Midbrain (tissue), 1 donor: ENCODE measurements at places on chromosomes 5 and 9.
A peak's percentile ranks its signal among the peaks of the same experiment; 100 is the strongest.

DNA sequence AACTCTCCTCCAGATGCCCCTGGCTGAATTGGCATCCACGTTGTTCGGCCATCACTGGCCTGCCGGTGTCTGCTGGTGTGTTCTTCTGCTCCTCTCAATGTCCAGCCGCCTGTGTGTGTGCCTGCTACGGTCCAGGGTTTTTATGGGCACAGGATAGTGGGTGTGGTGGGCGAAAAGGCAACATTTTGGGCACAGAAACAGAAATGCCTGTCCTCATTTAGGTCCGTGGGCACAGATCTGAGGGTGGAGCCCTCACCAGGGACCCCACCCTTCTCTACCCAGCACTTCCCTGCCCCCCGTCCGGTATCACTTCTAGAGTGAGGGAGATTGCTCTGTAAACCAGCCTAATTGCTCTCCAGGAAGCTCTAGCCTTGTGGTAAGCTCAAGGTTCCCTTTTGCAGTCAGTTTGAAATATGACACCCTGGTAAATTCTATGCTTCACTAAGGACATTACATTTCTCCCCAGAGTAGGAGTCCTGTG lies 410.1 kb downstream of the MAT2B start:
- no peak for DNase-seq

DNA sequence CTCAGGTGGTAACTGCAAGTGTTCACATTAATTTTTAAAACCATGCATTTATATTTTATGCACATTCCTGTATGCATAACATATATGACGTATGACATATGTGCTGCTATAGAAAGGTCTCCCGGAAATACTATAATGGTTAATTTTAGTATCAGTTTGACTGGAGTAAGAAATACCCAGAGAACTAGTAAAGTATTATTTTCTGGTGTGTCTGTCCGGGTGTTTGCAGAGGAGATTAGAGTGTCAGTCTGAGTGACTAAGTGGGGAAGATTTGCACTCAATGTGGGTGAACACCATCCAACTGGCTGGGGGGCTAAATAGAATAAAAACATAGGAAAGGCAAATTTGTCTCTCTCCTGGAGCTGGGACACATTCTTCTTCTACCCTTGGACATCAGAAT lies 26.9 kb downstream of the UIMC1 start:
- no peak for DNase-seq

DNA sequence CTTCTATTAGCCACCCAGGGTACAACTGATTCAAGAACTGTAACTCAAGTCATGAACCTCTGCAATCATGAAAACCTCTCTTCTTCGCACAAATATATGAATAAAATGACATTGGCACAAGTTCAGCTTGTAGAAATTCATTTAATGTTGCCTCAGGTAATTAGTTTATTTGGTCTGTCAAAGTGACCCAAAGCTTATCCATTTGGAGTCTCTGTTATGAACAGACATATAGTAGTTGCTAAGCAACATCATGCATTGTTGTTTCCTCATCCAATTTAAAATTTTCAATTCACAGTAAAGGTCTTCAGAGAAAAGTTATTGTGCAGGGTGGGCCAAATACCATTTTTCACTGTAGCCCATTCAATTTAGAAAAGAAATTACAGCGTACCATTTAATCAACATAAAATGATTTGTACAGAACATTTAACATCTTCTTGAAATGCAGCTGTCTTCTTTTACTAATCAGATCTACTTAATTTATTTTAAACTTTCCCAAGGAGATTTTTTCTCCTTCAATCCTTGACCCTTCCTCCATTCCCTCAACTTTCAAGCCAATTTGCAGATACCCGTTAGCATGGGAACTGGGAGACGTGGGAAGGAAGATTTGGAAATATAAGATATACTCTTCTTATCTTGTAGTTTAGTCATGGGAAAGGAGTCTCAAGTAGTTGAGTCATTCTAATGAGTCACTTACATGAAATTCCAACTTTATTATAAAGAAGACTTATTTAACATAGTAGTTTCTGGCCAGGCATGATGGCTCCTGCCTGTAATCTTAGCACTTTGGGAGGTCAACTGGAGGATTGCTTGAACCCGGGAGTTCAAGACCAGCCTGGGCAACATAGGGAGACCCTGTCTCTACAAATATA lies 231.3 kb downstream of the ATPSCKMT start:
- no peak for DNase-seq

DNA sequence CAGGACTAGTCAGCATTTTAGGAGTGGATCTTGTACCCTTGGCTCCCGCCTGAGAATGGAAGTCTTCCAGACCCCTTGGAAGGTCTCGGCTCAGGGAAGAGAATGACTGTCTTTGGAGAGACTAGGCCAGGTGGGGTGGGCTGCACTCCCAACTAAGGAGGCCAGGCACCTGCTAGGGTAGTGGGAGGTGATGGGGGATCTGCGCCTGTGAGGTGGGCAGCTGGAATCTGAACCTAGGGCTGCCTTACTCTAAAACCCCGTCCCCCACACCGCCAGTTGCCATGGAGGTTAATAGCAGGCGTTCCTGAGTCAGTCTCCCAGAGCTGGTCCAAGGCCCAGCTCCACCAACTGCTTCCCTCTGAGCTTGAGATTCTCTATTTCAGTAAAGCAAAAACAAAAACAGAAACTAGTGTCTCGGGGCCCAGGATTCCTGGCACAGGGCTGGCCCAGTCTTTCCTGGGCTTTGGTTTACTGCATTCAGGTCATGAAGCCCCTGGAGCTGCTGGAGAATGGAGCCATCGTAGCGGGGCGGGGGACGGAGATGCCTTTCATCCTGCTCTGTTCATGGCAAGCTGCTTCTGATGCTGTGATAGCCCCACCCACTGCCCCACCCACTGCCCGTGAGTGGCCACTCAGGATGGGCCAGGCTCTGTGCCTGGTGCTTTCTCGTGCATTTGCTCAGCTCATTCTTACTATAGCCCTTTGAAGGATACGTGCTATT lies 57.5 kb downstream of the DAB2IP start:
- peak; percentile 25 for DNase-seq

DNA sequence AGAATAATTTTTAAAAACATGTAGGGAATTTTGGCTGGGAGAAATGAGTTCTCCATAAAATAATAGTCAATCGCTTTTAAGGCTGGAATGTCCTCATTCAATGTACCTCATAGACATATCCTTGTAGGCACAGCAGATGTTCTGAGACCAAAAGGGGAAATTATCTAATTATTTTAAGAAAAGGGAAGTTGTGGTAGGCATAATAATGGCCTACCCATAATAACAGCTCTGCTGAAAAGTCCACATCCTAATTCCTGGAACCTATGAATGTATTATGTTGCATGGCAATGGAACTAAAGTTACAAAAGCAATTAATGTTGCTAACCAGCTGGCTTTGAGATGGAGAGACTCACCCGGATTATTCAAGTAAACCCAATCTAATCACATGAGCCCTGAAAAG lies 216.1 kb downstream of the TRIM36 start:
- no peak for DNase-seq

- no peak for DNase-seq
Measured at GRCh38 chr5:172383191-172383802, 71.0 kb downstream of the SH3PXD2B start.

- no peak for DNase-seq
Measured at GRCh38 chr5:98698359-98698758, 75.1 kb upstream of the RGMB start.

GRCh38 chr9:136373300-136374182 lies at the start of gene CARD9:
Gene CARD9, minus strand, starts transcription at chr9:136373669. Its CDS starts 1,591 bp downstream, at chr9:136372078.
- DNase-seq, result peak; percentile 30

DNA sequence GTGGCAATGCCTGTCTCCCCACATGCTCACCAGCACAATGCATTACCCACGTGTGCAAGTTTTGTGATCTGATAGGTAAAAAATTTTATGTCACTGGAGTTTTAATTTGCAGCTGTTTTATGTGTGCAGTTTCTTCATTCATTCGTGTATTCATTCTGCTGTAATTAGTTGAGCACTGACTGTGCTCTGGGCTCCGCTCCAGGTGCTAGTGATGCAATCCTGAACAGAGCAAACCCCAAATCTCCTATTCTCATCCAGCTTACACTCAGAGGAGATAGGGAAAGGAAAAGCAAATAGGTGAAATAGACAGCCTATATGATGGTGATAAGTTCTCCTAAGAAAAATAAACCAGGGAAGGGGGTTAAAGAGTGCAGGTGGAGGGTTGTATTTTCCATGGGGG lies 148.4 kb downstream of the TENT4A start:
- no peak for DNase-seq

GRCh38 chr9:18317896-18318295 lies 156.1 kb upstream of the ADAMTSL1 start:
- DNase-seq, result no peak

- peak; percentile 26 for DNase-seq
Measured at GRCh38 chr9:94110821-94111252, 26.6 kb downstream of the PTPDC1 start.
